ENCODE measurements at places on chromosomes 4 and X.

DNA sequence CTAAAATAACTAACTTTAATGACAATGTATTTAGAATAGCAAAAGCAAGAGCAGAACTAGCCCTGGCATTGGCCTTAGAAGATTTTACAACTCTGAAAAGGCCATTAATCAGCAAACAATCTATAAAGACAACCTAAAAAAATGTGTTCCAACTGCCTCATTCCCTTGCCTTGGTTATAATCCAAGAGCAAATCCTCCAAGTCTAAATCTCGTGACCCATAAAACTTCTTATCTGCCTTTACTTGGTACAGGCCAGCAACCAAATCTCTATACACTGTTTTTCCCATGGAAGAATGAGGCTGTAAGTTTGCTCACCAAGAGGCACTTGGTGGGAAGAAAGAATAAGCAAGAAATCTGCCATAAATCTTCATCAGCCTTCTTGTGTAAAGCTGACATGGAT is 175.3 kb upstream of the MID1 start:
- no peak for DNase-seq

GRCh38 chrX:16828124-16828908 is 41.8 kb downstream of the RBBP7 start:
- no peak for DNase-seq

DNA sequence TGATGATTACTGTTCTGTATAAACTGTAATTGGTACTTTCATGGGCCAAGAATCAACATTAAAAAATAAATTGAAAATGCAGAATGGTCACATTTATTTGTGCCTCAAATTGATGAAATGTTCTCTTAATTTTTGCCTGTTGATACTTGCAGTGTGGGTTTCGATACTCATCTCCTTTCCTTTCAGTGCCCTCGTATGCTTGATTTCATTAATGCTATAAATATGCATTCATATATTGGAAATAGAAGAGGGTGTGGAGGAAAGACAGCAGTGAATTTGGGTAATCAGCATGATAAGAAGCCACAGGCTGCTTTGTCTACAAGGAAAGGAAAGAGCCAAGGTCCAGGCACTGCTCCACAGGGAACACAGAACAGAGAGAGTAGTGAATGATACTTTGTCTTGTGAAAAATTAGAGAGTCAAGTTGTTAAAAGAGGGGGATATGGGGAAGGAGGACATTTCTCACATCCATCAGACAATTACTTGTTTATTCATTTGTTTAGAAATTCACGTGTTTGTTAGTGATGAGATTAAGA is 1.0 kb upstream of the DDX60 start:
- DNase-seq = no peak

DNA sequence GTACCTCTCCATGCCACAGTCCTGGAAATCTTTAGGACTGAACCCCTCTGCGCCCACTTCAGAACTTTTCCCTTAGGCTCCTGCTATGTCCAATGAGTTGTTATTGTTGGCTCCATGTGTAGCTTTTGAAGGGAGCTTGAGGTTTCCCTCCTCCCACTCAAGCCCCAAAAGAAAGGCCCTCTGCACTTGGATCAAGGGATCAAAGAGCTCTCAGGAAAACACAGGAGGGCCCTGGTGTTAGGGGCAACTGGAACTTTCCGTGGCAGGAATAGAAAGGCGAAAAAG is 135.0 kb downstream of the RASL11B start:
- DNase-seq = no peak

- peak; percentile 68 for DNase-seq
Observed at GRCh38 chr4:74932832-74933561, at the start of gene PARM1. Gene PARM1 (plus strand): TSS chr4:74933116. CDS start chr4:74933328, 212 bp downstream.

DNA sequence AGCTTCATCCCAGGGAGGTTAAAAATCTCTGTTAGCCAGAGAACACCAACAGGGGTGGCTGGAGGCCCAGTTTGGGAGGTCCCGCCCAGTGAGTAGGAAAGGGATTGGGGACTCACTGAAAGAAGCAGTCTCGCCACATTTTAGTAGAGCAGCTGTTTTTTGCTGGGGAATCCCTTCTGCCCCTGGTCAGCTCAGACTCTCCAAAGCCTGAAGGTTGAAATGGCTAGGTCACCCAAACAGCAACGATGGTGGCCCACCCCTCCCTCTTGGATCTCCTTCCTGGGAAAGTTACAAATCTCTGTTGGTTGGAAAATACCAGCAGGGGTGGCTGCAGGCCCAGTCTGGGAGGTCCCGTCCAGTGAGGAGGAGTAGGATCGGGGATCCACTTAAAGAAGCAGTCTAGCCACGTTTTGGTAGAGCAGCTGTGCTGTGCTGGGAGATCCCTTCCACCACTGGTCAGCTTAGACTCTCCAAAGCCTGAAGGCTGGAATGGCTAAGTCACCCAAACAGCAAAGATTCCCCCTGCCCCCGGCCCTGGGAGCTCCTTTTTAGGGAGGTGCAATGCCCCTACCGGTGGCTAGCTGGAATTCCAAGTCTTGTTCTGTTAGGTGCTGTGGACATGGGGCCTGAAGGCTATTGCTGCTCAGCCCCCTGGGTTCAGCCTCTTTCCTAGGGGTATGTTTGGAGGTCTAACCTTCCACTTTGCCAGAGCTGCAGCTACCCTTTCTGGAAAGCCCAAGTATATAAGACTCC is 40.0 kb upstream of the TEX13A start:
- no peak for DNase-seq

DNA sequence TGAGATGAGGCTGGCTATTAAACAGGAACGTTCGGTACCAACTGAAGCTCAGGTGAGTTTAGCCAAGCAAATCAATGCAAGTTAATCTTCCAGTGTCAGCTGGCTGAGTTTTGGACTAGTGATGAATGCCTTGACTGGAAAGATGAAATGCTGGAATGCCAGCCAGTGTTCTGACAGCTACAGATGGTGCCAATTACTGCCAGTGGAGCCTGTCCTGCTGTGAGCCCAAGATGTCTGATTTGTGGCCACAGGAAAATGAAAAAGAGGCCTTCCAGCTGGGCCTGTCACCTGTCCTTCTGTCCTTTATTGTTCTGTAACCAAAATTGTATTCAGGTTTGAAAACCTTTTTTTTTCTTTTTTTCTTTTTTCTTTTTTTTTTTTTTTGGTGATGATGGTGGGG is 223.1 kb downstream of the AFF2 start:
- DNase-seq = no peak
